Type B pancreatic cell (in vitro differentiated cells): ENCODE measurements at places on chromosomes 16 and 17. TPM values are rescaled to one million over a fixed set of nuclear protein-coding genes. Genes with fewer than 3 reads are reported as not detected.

DNA sequence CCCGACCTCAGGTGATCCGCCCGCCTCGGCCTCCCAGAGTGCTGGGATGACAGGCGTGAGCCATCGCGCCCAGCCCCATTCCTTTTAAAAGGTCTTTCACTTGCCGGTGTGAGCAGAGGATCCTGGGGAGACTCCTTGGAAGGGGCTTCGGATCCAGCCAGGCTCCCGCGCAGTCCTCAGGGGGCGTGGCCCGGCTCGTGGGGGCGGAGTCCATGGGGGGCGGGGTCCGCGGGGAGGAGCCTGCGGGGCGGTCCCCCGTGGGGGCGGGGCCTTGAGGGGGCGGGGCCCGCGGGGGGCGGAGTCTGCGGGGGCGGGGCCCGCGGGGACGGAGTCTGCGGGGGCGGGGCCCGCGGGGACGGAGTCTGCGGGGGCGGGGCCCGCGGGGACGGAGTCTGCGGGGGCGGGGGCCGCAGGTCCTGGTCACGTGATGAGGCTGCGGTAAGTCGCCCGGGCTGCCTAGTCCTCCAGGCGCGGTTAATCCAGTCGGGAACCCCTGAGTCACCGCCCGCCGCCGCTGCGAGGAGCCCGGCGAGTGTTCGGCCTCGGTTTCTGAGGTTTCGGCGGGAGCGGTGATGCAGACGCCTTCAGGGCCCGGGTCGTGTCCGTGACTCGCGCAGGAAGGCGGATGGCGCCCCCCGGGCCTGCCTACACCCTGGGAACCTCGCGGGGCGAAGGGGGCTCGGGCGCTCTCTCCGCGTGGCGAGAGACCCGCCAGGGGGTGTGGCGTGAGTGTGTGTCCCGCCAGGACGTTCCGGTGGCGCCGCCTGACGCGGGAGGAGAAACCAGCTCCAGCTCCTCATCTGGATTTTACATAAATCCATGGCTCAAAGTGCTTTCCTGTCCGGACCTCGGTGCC, 23.6 kb upstream of the ABR start:
- H3K27ac ChIP-seq = no peak overlapping the region
- DNase-seq = no peak
- H3K4me1 ChIP-seq = no peaks in the 10 kb centered on the region
- H3K36me3 ChIP-seq = no peaks in the 10 kb centered on the region
- H3K27me3 ChIP-seq = peaks cover 20% of the 10 kb centered on the region

DNA sequence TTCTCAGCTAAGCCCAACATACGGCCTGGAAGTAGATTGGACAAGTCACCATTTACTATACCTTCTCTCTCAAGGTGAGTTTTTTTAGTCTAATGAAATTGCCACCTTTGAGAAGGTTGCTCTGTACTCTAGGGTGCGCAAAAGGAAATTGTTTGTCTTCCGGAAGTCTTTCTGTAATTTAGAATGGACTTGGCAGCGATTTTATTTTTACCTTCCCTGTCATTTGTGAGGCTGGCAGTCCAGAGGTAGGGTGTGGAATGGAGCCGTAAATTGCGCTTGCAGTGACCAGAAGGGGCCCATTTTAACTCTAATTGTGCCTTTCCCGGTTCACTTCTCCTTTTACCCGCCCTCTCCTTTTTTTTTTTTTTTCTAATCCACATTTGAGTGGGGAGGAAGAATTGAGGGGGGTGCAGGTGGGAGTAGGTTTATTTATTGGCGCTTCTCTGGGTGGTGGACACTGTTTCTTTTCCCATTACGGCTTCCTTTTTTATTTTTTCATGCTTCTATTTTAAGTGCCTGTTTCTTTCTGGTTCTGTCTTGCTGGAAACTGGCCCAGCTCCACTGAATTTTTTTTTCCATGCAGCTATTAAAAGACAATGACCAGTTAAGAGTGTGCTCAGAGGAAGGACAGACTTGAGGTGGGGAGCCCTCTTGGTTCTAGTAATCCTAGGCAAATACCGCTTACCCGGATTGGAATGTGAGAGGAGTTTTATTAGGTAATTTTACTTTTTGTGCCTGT, 89.7 kb upstream of the CLEC18A start:
- peaks cover 10% of the 10 kb centered on the region for H3K36me3 ChIP-seq
- no peak overlapping the region for H3K27ac ChIP-seq
- no peaks in the 10 kb centered on the region for H3K27me3 ChIP-seq
- H3K4me1 ChIP-seq = peaks cover 27% of the 10 kb centered on the region
- no peak for DNase-seq

GRCh38 chr16:88685156-88686061, 898 bp downstream of the SNAI3 start:
- no peak overlapping the region for H3K27ac ChIP-seq
- H3K4me3 ChIP-seq = peak overlapping the region; percentile 59
- H3K36me3 ChIP-seq = no peaks in the 10 kb centered on the region
- peaks cover 50% of the 10 kb centered on the region for H3K27me3 ChIP-seq
- no peak for DNase-seq

DNA sequence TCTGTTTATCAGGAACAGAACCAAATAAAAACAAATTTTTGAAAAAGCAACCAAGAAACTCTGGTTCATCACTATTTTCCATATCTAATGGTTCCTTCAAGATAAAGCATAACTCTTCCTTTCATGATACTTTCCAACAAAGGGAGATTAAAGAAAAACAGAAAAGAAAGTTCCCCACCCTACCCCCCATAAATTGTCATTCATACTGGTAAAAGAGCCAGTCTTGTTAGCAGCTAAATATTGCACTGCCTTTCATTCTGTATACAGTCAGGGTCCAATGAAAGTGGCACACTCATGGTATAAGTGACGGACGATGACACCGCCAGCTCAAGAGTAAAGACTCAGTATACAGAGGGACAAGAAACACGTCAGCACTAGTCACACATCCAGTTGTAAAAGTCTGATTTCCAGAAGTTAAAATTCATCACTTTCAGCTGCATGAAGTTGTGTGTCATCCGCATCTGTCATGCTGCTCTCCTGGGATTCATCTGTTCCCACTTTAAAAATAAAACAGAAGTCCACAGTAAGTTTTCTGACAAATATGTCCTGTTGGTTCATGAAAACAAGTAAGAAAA, 68.5 kb downstream of the CDC27 start:
- no peaks in the 10 kb centered on the region for H3K27me3 ChIP-seq
- no peak for DNase-seq
- no peaks in the 10 kb centered on the region for H3K4me1 ChIP-seq
- H3K4me3 ChIP-seq = no peak overlapping the region

DNA sequence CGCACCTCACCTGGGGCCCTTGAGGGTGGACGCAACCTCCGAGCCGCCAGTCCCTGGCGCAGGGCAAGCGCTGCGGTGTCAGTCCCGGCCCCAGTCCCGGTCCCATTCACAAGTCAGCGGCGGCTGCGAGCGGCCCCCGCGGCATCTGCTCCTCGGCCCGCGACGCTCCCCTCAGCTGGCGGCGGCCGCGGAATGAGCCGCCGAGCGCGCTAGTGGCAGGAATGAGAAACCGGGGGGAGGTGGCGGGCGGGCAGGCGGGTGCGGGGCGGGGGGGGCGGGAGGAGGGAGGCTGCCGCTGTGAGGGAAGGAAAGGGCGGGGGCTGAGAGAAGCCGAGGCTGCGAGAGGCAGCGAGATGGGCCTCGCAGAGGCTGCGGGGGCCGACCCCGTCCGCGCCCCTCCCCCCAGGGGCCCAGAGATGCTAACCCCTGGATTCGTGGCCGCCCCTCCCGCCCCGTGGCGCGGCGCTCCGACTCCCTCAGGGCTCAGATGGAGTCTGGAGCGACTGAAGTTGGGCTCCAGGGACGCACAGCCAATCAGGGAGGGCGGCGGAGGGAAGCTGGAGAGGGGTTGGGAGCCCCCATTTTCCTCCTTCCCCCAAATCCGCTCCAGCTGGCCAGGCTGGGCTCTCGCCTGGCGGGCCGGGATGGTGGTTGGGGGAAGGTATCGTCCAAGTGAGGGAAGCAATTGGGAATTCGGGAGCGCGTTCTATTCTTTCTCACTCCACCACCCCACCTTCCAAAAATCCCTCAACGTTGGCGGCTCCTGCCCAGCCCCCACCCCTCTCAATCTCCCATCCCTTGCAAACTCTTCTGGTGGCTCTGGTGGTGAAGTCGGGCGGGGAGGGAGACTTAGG, at the start of gene CDH11:
TSS of gene CDH11 (minus strand) at position 194 of the 854 bp plus-strand sequence. CDS start 117,194 bp downstream, outside the sequence.
- peak; percentile 86 for DNase-seq
- peaks cover 28% of the 10 kb centered on the region for H3K4me1 ChIP-seq
- peak within 1 kb of the TSS; percentile 95 for H3K4me3 ChIP-seq
- peaks cover 75% of the 10 kb centered on the region for H3K27me3 ChIP-seq

PHOSPHO1 gene
- 0.81 TPM in 1 of 2 replicates, not detected in the other for total RNA-seq

FOXC2 gene
- total RNA-seq = 5.5 and 11.3 TPM in 2 replicates

CRYM gene
- 3.7 and 9.4 TPM in 2 replicates for total RNA-seq

CHD9NB gene
- 2.6 and 4.4 TPM in 2 replicates for total RNA-seq

MAPT gene
- 3.5 and 4.5 TPM in 2 replicates for total RNA-seq

ALKBH5 gene
- 79.8 and 88.8 TPM in 2 replicates for total RNA-seq
